SK-MEL-5 (cell line): ENCODE measurements at places on chromosomes 13 and 19.

DNA sequence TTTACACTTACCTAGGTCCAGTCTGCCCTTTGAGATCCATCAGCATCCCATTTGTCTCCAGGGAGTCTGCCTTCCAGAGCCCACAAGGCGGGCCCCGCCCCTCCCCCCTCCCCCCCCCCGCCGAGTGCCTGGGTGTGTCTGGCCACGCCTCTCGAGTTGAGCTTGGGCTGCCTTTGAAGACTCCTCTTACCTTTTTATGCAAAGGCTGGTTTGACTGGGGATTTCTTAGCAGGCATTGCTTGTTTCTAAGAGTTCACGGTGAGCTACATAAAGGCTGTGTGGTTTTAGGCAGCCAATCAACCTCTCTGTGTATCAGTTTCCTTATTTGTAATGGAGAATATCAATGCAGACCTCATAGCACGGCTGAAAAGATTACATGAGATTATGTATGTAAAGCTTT, 11.3 kb downstream of the GPR12 start:
- no peak for DNase-seq

GRCh38 chr19:43286096-43286495, 16.8 kb upstream of the PSG9 start:
- peak; percentile 48 for DNase-seq

GRCh38 chr19:56341948-56342347, 27.3 kb upstream of the ZSCAN5A start:
- DNase-seq: no peak

DNA sequence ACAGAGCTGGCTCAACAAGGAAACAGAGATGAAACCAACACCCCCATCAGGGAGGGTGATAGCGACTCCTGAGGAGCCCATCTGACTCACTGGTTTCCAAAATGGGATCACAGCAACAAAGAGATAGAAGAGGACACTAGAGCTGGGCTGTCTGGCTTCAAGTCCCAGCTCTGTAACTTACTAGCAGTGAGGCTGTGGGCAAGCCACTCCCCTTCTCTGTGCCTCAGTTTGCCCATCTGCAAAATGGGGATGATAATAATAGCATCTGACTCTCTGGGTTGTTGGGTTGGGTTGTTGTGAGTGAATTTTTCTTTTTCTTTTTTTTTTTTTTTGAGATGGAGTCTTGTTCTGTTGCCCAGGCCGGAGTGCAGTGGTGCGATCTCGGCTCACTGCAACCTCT, 14.3 kb downstream of the IGSF23 start:
- DNase-seq: no peak
